Sigmoid colon (tissue), 7 donors: ENCODE measurements at places on chromosomes 1 and 21. TPM values are rescaled to one million over a fixed set of nuclear protein-coding genes. Genes with fewer than 3 reads are reported as not detected.
A peak's percentile ranks its signal among the peaks of the same experiment; 100 is the strongest.

DNA sequence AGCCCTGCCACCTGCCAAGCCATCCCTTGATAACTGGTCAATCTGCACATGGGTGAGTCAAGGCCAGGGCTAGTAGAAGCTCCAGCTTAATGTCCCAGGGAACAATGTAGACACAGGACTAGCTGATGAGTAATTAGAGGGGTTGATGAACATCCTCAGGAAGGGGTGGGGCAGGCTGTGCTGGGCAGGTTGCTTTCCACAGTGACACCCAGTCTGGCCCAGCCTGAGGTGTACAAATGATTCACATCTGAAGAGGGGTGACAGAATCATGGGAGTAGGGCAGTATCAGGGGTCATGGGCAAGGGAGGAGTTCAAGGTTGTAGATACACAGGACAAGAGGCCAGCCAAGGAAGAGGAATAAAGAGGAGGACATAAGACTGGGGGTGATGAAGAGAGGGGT lies 4.3 kb downstream of the LPAR3 start:
- DNase-seq, result no peak

DNA sequence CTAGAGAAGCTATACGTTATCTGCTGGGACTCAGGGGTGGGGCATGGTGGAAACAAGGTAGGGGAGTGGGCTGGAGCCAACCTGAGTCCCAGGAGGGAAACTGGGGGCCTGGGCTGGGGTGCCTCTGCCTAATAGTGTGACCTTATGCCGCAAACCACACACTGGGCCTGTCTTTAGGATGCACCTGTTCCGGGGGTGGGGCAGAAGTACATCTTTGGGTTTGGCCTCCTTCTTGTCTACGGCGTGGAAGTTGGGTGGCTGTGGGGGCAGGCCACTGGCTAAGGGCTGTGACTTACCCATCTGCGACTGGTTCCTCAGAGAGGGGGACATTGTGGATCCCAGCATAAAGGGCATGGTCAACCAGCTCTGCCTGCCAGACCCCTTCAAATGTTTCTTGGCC lies 44.2 kb downstream of the FAAH start:
- DNase-seq, result no peak

SEC16B gene
- 5.3 TPM for total RNA-seq

DNA sequence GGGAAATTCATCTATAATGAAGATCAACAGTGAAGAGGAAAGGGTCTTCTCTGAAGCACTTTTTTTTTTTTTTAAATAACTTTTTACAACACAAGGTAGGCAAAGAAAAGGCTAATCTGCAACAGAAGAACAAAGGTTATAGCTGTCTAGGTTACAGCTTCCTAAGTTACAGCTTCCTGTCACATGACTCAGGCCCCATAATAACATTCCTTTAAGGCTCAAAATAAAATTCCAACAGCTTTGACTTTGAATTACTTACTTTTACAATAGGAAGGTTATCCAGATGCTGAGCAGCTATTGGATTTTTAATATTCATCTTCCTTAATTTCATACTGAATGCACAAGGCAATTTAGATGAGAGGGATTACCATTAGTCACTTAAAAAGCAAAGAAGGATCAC lies 40.4 kb upstream of the TMEM61 start:
- no peak for DNase-seq

DNA sequence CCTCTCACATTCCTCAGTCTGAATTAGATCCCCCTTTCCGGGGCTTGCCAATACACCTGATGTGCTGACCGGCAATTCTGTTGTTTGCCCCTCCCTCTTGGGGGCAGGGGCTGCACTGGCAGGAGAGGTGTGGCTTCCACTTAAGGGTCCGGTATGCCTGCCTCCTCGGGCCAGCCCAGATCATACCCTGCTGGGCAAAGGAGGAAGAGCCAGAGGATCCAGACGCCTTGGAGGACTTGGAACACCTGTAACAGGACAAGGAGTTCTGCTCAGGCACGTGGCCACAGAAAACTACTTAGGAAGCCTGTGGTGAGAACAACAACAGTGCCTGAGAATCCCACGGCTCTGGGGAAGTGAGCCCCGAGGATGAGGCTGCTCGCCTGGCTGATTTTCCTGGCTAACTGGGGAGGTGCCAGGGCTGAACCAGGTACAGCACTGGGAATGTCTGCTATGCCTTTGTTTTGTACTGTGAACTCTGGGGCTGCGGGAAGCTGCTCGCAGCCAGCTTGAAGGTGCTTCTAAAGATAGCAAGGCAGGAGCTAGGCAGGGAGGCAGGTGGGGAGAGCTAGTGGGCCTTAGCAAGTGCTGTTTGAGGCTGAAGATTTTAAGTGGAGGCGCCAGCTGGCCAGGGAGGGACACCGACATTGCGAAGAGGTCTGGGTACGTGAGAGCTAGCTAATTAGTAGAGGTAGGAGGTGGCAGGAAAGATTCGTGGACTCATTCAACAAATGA lies at the start of gene SMPDL3B:
TSS of gene SMPDL3B (plus strand) at position 183 of the 732 bp plus-strand sequence. CDS start at position 367, 184 bp downstream.
- no peak for DNase-seq

- peak; percentile 93 for DNase-seq
Observed at GRCh38 chr1:31955917-31956736, 18.0 kb upstream of the PTP4A2 start.

DNA sequence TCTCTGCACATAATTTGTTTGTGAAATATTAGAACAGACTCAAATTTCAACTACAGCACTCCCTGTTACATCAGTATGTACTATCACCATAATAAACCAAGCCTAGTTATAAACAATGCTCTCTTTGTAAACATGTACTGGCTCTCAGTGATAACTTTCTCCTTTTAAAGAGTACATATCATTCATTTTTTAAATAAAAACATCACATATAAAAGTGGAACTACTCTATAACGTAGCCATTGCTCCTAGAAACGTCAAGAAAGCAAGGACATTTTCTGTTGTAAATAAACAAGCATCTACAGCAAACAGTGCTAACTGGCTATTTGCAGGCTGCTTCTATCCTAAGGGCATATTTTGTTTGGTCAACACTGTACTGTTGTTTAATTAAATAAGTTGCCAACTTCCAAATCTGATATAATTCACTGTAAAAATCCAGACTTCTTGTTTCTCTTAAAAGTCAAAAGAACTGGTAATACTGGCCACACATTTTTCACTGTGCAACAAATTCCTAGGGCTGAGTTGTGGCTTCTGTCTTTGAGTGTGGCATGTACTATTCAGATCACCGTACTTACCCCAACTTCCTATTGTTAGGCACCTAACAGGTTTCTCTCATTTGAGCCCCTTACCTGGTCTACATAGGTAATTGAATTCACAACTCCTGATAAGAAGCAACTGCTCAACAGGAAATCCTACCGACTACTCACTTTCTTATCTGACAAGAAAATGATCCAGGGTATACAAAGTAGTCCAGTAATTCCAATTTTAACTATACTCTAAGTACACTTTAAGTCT lies 111.9 kb downstream of the DENND1B start:
- DNase-seq, result no peak

- no peak for DNase-seq
Observed at GRCh38 chr1:99665212-99665611, 19.3 kb downstream of the PALMD start.

DNA sequence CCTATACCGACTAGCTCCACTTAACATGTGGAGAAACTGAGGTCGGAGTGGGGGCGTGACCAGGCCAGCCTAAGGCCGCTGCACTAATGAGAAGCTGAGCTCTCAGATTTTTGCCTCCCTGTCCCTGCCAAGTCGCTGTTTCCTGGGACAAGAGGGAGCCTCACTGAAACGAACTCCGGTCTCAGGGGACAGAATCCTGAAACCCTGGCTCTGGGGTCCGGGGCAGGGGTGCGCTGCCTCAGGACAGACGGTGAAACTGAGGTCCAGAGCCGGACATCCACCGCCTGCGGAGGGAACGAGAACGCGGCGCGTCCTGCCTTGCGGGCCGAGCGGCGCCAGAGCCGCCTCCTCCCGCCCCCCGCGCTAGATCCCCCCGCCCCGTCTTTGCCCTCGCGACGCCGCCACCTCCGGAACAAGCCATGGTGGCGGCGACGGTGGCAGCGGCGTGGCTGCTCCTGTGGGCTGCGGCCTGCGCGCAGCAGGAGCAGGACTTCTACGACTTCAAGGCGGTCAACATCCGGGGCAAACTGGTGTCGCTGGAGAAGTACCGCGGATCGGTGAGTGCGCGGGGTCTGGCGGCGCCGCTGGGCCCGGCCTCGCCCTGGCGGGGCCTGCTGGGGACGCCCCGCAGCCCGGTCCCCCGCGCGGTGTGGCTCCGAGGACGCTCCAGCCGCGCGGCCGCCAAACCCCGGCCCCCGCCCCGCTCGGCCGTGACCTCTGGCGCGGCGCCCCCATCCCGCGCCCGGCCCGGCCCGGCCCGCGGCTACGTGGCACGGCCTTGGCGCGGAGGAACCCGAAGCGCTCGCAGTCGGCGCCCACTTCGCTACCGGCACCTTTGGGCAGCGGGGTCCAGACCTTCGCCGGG lies at the start of gene GPX7:
TSS of gene GPX7 (plus strand) at position 381 of the 865 bp plus-strand sequence. CDS start at position 420, 39 bp downstream.
- peak; percentile 70 for DNase-seq

- no peak for DNase-seq
Observed at GRCh38 chr1:116379057-116379630, 6.1 kb downstream of the ATP1A1 start.

- DNase-seq, result no peak
Observed at GRCh38 chr1:248596615-248597014, 885 bp downstream of the OR2T10 start.

DNA sequence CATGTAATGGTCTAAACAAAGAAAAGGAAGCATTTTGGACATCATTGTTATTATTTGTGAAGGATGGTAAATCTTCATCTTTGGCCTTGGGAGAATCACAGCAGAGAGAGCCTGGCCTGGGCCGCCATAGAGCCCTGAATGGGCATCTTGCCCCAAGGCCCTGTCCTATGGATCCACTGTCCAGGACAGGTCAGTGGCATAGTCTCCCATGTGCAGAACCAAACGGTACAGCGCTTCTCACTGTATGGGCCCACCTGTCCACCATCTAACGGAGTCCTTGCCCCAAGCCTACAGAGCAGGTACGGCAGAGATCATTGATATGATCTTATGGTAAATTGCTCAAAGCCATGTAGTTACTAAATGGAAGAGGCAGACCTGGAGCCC lies 185.7 kb downstream of the FOXD2 start:
- DNase-seq, result no peak

- DNase-seq, result no peak
Observed at GRCh38 chr1:4416189-4416588, 238.2 kb upstream of the AJAP1 start.

PTAFR gene
- total RNA-seq, result 5.0 TPM

GRCh38 chr1:154578058-154578418 lies 10.5 kb downstream of the CHRNB2 start:
- DNase-seq, result no peak
